ENCODE measurements at places on chromosomes 5 and 9.
A peak's percentile ranks its signal among the peaks of the same experiment; 100 is the strongest.

GRCh38 chr5:15574806-15575325 lies 74.9 kb downstream of the FBXL7 start:
- DNase-seq: no peak

DNA sequence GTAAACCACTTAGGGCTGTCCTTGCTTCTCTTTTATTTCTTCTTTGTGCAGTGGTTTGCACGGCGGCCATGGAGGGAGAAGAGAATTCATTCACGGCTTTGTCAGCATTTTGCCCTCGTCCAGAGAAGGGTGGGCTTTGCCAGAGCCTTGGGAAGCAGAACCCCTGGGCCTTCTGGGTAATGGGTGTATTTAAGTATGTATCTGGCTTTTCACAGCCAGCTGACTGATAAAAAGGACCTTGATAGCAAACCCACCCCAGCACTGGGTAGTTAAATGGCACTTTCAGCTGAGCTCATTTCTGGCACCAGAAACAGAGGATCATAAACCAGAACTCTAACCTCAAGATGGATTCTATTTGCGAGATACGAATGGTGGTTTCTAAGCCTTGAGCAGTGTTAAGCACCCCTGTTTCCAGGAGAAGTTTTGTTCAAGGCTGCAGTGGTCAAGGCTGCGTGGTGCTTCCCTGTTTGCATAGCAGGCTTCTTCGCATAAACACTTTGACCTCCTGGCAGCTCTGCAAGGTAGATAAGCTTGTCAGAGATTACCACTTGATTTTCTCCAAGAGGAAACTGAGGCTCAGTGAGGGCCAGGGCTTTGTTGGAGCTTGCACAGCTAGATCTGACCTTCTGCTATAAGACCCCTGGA lies 441.6 kb upstream of the KLF4 start:
- no peak for DNase-seq

DNA sequence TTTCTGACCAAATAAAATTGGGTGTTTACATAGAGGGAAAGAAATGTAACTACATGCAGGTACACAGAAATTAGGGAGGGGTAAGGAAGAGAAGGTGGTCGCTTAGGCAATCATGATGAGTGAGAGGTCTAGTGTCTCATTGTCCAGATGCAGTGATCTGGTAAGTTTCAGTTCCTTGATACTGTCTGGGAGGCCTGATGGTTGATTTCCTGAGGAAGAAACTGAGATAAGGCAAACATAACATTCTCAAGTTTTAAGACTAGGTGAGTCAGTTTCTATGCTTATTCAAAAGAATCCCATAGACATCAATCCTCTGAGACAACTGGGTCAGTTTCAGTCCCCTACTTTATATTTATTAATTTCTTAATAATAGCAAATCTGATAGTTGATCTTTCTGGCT lies 843.3 kb upstream of the CDH10 start:
- no peak for DNase-seq

DNA sequence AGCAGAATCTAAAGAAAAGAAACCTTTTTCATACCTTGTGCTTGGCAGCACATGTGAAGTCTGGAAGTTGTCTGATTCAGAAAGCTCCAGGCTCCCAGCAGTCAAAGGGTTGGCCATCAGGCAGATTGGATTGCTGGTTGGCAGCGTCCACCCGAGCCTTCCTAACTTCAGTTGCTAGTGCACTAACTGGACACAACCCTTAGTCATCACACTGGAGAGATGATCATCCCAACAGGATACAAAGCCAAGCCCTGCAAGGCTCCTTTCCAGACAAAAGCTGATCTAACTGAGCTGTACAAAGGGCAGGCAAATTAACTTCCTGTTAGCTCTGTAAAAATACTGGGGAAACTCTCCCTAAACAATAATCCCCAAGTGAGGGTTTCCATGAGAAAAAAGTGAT lies 185.6 kb downstream of the SNX18 start:
- DNase-seq: peak; percentile 86

GRCh38 chr5:96975656-96976055 lies 39.8 kb downstream of the LNPEP start:
- DNase-seq: no peak

DNA sequence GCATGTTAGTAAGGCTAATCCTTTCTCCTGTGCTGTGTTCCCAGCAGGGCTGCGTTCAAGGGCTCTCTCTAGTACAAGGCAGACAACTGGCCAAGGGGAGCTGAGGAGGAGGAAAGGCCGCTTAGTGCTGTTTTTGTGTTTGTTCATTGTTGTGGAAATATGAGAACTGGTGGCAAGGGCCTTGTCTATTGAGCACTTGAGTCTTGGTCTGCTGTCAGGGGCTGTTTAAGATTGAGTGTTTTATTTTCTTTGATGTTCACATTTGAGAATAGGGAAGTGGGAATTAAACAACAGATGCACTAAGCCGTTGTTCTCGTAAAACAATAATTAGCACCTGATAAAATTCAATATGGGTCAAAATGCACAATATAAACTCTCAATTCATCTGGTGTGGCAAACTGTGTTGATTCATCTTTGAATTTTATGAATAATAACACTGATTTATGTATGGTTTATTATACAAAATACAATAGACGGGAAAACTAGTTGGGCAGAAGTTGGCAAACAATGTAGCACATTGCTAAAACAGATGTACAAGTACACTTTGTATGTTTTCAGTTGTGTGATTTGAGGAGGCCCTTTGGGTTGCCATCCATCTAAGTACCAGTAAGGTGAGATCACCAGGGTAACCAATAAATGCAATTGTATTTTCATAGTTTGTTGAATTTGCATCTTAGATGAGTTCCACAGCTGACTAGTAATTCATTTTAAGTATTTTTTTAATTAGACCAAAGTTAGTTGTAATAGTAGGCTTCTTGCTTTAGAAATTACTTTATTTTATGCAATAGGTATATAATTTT lies 97.6 kb upstream of the GRHPR start:
- no peak for DNase-seq

DNA sequence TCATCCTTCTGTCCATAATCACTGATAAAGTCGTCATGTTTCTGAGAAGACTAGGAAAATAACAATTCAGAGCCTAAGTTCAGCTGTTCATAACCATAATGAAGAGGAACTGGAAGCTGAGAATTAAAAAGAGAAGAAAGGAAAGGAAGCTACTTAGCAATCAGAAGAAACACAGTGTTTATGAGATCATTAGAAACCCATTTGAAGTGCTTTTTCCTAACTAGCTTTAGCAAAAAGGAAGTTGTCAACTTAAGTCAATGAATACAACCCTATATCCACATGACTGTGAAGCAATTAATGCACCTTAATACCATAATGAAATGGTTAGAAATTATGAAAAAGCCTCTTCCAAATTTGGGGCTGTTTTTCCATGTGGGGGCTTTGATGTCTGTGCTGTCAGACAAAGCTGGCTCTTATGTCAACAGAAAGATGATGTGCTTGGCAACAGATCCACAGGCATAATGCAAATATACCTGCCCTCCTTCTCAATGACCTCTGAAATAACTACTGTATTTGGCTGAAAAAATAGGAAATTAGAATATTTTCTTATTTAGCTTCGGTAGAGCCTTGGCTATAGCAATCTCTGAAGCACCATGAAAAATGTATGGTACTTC lies 463.5 kb downstream of the RASEF start:
- no peak for DNase-seq

- no peak for DNase-seq
These were observed 53.4 kb upstream of the TNFAIP8 start for GRCh38 chr5:119302449-119302848.

GRCh38 chr5:179700401-179700918 lies 1.7 kb downstream of the CANX start:
- no peak for DNase-seq

GRCh38 chr5:76765249-76765648 lies 49.3 kb downstream of the F2R start:
- no peak for DNase-seq

GRCh38 chr5:123000731-123001130 lies 35.8 kb downstream of the PPIC start:
- DNase-seq: no peak

GRCh38 chr5:142360051-142360498 lies 35.3 kb upstream of the SPRY4 start:
- no peak for DNase-seq

All from GM04504 (cell line).